ENCODE measurements at places on chromosomes 2 and 18.

- no peak for DNase-seq
Observed at GRCh38 chr2:208366215-208367127, 40.1 kb upstream of the PTH2R start.

DNA sequence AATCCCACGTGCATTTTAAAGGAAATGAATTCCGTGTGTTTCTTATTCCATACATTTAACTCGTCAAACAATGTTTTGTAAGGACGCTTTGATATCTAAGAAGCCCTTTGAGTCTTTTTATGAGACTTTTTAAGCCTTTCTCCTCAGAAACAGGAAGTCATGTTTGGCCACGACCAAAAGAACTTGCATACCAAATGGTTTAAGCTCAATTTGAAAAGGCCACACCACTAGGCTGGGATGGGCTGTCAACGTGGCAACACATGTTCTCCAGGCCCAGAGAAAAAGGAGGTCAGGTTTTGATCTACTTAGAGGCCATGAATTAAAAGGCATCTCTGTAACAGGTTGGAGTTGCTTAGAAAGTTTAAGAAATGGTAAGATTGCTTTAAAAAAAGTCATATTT lies 441.8 kb downstream of the CMPK2 start:
- DNase-seq, result no peak

DNA sequence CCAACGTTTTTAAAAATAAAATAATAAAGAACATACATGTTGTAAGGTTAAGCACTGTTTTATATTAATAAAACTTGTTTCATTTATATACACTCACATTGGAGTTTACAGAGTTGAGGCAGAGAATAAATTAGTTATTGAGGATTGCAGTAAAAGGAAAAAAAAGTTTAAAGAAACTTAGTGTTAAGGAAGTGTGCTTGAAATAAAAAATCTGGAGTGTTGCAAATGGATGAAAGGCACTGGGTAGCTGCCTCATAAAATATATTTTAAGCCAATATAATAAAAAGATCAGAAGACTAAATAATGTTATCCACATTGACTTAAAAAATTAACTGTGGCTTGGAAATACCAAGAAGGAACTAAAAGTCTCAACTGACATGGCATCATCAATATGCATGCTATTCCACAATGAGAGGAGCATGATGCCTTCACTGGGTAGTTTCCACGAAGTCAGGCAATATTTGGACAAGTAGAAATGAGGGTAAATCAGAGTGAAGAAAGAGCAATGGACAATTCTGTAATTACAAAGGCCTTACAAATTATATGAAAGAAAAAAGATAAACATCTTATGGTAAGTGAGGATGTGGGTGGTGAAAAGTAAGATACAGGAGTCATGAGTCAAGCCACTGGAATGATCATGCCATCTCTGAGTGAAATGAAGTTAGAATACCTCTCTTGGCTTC lies 2.5 kb downstream of the GALNT3 start:
- DNase-seq, result no peak

DNA sequence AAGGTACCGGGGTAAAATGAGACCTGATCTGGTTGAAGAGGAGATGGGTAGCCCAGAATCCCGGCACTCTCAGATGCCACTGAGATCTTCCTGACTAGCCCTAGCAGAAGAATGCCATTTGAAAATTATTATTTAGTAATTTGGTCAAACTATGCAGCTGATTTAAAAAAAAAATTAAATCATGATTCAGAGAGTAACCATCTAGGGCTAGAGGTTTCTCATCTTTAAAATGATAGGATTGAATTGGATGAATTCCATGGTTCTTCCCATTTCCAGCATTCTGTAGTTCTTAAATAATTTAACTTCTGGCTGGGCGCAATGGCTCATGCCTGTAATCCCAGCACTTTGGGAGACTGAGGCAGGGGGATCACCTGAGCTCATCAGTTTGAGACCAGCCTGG lies 106.1 kb downstream of the MYO1B start:
- DNase-seq, result no peak

DNA sequence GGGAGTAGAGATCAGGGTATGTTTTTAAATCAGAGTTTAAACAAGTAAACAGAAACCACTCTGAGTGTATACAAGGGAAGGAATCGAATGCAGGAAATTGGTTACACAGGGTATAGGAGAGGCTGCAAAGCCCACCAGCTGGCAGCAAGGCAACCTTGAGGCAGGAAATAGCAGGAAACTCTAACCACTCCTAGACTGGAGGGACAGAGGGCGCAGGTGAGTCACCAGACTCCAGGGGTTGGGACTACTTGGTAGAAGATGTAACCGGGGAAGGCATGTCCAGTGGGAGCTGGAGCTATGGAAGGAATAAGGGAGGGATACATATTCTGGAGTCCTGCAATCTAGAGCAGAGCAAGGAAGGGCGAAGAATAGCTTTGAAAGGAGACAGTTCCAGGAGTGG lies 152.3 kb downstream of the MEIS1 start:
- peak; percentile 56 for DNase-seq

DNA sequence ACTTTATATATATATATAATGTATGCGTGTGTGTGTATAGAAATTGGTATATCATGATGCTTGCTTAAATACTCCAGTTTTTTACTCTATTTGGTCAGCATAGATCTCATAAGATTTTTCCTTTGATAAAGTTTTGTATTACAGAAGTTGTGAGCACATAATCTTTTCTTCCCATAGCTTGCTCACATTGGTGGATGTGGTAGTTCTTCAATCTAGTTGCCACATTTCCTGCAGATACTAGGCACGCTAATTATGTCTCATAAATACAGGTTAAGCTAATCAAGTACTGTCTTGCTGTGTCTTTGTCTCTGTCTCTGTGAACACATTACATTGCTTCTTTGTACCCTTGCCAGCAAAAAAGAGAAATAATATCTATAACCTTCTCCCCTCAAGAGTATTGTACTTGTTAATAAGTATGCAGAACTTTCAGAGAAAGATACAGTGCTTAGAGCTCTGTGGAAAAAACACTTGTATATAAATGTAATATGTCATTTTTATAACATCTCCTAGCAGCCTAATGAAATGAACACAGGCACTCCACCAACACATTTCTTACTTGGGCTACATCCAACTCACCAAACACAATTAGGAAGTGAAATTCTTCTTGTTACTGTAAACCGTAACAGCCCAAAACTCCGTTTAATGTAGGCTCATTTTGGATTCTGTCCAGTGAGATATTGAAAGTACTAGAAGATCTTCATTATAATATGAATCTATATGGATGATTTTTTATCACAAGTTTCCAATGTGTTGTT lies 306.7 kb upstream of the SLC8A1 start:
- no peak for DNase-seq

- DNase-seq, result no peak
Observed at GRCh38 chr2:111689941-111690340, 194.1 kb downstream of the ANAPC1 start.

- no peak for DNase-seq
Observed at GRCh38 chr2:124834331-124834730, 809.2 kb downstream of the CNTNAP5 start.

- peak; percentile 42 for DNase-seq
Observed at GRCh38 chr18:76495006-76495370, at the start of gene ZNF516. Gene ZNF516 (minus strand): TSS chr18:76495242. CDS start chr18:76443054, 52,188 bp downstream.

- DNase-seq, result peak; percentile 18
Observed at GRCh38 chr2:135916207-135916606, 40.0 kb upstream of the MCM6 start.

DNA sequence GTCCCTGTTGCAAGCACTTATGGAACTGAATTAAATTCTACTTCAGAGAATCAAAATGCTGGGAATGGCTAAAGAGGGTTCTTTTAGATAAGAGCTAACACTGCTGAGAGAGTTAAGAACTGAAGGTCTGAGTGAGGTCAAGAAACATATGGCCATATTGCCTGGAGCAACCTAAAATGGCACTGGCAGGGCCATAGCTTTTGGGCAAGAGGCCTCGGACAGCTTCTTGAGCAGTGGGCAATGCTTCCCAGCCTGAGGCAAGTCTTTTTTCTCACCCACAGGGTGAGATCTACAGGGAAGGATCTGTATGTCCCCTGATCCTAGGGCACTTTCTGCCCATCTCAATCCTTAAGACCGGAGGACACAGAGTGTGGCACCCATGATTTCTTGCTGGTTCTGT lies 244.6 kb upstream of the NT5C1B start:
- DNase-seq, result no peak

DNA sequence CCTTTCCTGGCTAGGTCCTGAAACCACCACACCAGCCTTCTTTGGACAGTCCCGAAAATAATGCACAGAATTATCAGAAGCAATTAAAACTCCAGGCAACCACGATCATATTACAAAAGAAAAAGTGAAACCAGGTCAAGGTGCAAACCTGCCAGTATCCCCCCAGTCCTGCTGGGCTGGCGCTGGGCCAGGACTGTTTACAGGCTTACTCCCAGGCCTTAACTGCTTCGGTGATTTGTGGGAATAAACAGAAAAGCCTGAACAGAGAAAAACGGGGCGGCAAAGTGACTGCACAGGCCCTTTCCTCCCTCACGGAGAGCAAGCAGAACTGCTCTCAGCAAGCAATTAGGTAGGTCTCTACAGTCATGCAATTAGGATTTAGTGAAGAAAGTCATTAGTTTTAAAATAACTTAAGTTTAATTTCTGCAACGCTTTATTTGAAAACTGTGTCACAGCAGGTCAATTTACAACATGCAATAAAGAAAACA lies 1.3 kb downstream of the HDAC4 start:
- DNase-seq, result peak; percentile 32

- DNase-seq, result no peak
Observed at GRCh38 chr2:8501061-8501720, 180.7 kb upstream of the ID2 start.

DNA sequence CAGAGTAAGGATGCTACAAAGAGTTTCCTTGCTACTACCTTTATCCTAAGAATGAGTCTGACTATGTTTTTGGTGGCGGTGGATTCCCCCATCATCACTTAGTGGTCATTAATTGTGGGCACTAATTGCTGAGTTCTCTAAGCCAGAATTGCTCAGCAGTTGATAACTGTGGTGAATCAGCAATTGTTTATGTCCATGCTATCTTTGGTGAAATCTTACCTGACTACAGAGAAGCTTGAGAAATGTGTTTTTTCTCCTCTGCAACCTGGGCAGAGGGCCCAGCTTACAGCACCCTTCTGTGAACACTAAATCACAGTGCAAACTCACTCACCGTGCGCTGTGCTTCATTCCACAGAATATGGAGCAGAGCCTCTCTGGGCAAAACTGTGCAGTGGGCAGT lies 683.6 kb downstream of the CNTNAP5 start:
- no peak for DNase-seq

DNA sequence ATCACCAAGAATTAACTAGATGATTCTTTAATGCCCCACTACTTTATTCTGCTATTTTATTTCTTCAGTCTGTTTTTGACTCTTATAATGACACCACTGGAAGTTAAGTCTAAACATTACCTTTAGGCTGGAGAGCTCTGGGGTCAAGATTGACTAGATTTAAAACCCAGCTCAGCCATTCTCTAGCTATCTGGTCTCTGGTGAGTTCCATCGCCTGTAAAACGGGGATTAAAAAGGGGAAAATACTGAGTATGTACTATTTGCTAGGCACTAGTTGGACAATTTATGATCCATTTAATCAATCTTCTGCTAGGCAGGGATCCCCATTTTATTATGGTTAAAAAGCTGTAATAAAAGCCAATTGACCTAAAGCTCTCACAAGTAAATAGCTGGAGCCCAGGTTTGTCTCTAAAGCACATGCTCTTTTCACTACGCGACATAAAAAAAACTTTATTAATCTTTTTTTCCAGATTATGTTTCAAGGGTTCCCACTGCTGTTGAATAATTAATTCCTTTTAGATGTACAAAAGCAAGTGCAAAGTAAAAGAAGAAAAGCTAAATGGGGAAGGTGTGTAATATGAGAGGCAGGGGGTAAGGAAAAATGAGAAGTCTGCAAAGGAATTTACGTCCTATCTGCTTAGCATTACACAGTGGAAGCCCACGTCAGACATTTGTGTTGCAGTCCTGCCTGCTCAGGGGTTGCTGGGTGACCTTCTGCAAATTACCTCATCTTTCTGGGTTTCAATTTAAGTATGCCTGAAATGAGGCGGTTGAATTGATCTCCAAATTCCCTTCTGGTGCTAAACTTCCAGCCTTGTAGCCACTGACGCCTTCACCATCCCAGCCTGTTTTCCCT lies 918 bp upstream of the NABP1 start:
- DNase-seq, result no peak

DNA sequence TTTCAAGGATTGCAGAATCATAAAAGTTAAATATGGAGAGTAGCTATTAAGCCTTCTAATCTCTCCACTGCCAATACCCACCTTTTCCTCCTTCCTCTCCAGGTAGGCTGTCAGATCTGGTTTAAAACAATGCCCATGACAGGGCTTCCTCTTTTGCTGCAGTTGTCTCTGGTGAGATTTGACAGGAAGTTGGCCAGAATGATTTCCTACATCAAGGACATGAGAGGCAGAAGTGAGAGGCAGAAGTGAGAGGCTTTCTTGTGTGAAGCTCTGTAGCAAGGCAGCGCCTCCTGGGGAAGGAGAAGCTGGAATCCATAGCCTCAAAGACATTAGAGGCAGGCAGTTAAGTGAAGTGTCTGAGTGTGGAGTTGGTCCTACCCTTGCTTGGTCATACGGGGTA lies 385.7 kb downstream of the HRH4 start:
- no peak for DNase-seq

GRCh38 chr2:88697370-88698026 lies 6.0 kb downstream of the RPIA start:
- DNase-seq, result no peak

- no peak for DNase-seq
Observed at GRCh38 chr2:134433469-134433868, 179.6 kb downstream of the MGAT5 start.

DNA sequence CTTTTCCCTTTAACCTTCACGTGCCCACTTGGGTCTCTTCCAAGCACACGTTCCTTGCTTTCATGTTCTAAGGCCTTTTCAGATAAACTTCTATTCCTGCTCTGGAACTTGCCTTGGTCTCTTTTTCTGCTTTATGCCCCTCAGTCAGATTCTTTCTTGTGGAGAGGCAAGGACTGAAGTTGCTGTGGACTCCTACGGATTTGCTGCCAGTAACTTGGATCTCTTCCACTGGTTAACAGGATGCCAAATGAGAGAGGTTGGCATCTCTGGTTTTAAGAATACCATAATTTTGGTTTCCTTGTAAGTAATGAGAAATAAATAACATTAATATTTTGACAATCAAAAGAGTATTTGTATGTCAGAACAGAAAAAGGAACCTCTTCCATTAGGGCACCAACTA lies 33.0 kb downstream of the COMMD1 start:
- no peak for DNase-seq

DNA sequence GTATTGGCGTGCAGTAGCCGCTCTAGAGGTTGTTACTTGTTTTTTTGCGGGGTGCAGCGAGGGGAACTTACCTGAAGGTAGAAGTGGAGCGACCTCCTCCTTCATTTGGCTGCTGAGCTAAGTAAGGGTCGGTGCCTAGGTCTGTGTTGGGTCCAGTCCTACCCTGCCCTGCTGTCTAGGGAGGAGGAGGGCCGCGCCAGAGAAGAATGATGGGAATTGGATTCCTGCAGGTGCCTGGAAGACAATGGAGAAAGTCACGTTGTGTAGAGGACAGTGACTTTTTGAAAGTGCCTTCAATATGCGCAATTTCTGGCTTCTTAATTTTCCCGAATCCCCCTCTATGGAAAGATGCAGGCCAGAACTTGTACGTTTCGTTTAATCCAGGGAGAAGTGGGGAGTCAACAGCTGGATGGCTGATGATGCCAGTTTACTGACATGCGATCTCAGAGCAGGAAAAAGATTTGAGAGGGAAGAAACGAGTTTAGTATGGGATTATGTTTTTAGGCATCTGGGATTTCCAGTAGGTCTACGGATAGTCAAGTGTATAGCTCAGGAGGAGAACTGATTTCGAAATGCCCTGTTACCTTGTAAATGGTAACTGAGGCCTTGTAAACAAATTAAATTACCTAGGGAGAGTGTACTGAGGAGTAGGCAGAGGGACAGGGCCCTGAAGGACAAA lies 653 bp downstream of the MRPS9 start:
- peak; percentile 21 for DNase-seq
